ENCODE measurements at places on chromosomes 6 and 20.
A peak's percentile ranks its signal among the peaks of the same experiment; 100 is the strongest.

- DNase-seq: no peak
These were observed 26.6 kb downstream of the TFEB start for GRCh38 chr6:41708856-41709255.

- no peak for DNase-seq
These were observed 30.8 kb upstream of the PPP1R3G start for GRCh38 chr6:5054245-5054873.

DNA sequence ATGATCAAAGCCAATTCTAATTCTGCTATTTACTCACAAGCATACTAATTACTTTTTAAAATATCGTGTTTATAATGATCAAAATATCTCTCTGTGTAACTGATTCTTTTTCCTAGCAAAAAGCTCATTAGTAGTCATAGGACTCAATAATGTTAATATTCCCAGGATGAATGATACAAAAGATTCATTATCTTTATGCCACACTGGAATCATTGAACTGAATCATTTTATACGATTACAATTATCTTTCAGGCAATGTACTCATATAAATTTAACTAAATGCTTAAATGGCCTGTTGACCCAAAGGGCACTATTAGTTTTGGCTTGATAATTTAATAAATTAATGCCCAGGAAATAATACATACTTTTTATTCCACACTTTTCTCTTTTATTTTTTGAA, 96.3 kb downstream of the EYS start:
- no peak for DNase-seq

- no peak for DNase-seq
These were observed 63.9 kb upstream of the TENT5A start for GRCh38 chr6:81816380-81816779.

- no peak for DNase-seq
These were observed 4.1 kb upstream of the CALHM5 start for GRCh38 chr6:116507324-116507723.

DNA sequence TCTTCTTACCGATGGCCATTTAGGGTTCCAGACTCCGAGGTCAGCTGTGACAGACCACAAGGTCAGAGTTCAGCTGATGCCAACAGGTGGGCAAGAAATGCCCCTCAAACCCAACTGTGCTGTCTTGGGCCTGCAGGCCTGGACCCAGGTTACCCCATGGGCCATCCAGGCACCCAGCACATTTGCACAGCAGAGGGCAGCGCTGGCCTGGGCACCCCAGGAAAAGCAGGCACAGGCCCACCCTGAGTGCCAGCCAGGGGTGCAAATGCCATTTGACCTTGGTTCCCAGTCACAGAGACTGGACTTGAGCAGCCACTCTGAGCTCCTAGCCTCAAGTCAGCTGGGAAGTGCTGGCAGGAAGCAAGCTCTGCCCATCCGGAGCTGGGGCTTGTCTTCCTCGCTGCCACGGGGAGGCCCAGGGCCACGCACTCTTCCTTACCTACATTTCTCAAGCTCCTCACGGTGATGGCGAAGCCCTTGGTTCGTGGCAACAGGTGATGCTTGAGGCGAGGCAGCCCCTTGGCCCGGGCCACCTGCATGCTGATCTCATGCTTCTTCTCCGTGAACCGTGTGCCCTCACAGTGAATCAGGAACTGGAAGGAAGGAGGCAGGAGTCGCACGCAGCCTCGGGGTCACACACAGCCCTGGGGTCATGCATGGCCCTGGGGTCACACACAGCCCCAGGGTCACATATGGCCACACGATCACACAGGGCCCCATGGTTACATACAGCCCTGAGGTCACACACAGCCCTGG, 120.8 kb downstream of the AGPAT4 start:
- DNase-seq: peak; percentile 9

GRCh38 chr20:40668449-40669228, 20.4 kb downstream of the MAFB start:
- no peak for DNase-seq

- DNase-seq: peak; percentile 93
These were observed 65.1 kb downstream of the CBFA2T2 start for GRCh38 chr20:33554914-33555420.

DNA sequence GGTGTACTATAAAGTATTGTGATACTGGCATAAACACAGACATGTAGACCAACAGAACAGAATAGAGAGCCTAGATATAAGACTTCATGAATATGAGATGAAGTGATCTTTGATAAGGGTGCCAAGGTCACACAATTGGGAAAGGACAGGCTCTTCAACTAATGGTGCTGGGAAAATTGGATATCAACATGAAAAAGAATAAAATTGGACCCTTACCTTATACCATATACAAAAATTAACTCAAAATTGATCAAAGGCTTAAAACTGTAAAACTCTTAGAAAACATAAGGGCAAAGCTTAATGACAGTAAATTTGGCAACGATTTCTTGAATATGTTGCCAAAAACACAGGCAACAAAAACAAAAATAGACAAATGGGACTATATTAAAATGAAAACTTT, 44.8 kb upstream of the TRAM2 start:
- no peak for DNase-seq

GRCh38 chr6:119890470-119890869, 540.9 kb upstream of the MAN1A1 start:
- DNase-seq: no peak

DNA sequence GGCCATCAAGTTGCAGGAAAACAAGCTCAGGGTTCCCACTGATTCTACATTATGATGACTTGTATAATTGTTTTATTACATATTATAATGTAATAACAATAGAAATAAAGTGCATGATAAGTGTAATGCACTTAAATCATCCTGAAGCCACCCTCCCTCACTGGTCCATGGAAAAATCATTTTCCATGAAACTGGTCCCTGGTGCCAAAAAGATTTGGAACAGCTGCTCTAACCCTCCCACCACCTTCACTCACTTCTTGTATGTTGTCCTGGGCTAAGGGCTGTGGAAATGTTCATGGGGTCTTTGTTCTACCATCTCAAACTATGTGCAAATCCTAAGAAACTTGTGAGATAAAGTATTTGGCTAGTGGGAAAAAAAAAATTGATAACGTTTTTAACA, 133.8 kb downstream of the LRRC1 start:
- DNase-seq: no peak

DNA sequence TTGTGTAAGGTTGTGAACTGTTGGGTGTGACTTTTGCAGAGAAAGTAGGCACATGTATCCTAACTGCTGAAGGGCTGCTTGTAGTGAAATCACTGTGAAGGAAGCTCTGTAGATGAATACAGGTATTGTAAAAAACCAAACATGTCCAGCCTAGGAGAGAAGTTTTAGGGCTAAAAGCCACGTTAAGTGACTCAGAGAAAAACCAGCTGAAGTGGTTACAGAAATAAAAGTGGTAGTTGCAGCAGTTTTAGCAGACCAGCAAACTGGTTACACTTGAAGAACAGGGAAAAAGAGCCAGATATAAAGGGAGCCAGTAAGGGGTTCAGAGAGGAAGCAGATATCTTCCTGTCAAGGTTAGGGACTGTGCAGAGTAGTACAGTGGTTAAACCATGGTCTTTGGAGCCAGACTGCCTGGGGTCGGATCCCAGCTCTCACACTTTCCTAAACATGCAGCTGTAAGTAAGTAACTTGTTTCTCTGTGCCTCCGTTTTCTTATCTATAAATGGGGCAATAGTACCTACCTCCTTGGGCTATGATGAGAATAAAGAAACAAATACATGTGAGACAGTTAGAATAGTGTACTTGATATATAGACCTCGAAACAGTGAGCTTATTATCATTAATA, 33.8 kb upstream of the RNF8 start:
- no peak for DNase-seq

DNA sequence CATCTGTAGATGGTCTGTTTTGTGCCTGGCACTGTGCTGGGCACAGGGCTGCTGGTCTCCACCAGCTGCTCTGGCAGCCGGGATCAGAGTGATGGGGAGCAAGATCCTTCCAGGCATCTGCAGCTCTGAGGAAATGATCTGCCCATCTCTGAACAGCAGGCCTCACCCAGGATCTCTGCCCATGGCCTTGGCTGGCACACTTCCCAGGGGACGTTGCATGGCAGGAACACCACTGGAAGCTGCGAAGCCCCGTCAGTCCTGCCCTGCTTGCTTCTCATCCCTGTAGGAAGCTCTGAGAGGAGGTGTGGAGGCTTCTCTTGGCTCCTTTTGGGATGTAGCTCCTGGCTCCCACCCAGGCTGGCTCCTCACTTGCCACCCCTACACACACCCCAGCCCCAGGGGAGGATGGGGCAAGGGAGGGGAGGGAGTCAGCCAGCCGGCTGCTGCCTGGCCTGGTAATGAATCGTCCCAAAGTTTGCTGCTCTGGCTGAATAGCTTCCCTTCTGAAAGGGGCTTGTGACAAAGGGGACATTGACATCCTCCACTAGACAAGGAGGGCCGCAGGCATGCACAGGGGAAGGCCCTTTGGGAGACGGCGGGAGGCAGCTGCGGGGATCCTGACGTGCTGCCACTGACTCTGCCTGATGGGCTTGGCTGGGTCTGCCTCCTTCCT, 108.9 kb downstream of the VEGFA start:
- no peak for DNase-seq

GRCh38 chr6:141097471-141097870, 1035.3 kb upstream of the GJE1 start:
- DNase-seq: no peak

DNA sequence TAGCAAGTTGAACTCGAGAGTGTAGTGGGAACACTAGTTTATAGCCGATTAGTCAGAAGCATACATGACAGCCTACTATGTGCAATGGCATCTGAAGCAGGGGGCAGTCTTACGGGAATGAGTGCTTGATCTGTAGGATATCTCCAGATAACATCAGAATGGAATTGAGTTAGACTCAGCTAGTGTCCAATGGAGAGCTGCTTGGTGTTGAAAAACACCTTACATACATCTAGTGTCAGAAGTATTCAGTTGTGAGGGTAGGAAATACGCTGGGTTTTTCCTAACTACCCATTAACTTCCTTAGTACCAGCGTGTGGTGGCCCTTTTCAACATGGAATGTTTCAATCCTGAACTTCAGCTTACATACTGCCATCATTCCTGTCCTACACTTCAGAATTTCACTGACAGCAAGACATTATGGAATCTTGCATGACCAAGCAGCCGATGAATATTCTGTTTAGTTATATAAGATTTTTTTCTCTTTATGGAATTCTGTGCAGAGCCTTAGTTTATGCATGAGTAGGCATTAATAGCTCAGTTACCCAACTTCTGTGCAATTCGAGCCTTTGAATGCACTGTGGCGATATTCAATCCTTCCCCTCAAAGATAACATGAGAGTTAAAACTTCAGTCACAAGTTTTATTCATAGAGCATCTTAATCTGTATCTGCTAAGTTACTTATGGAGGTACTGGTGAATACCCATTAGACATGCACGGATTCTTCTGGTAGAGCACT, 218.6 kb upstream of the MOCS1 start:
- DNase-seq: no peak

DNA sequence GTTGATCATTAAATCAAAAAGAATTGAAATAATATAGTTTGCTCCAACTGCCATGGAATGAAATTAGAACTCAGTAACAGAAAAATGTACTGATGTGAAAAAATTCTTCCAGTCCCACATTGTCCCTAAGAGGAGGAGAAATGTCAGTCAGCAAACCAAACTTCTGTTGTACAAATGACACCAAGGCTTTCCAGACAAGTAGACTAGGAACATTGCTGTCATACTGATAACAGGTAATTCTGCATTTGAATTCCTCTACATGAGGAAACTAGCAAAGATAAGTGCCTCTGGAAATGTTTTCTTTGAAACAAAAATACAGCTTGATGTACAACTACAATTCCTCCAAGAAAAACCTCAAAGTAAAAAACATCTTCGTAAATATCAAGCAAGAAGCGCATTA, 90.2 kb downstream of the HIVEP1 start:
- DNase-seq: no peak

DNA sequence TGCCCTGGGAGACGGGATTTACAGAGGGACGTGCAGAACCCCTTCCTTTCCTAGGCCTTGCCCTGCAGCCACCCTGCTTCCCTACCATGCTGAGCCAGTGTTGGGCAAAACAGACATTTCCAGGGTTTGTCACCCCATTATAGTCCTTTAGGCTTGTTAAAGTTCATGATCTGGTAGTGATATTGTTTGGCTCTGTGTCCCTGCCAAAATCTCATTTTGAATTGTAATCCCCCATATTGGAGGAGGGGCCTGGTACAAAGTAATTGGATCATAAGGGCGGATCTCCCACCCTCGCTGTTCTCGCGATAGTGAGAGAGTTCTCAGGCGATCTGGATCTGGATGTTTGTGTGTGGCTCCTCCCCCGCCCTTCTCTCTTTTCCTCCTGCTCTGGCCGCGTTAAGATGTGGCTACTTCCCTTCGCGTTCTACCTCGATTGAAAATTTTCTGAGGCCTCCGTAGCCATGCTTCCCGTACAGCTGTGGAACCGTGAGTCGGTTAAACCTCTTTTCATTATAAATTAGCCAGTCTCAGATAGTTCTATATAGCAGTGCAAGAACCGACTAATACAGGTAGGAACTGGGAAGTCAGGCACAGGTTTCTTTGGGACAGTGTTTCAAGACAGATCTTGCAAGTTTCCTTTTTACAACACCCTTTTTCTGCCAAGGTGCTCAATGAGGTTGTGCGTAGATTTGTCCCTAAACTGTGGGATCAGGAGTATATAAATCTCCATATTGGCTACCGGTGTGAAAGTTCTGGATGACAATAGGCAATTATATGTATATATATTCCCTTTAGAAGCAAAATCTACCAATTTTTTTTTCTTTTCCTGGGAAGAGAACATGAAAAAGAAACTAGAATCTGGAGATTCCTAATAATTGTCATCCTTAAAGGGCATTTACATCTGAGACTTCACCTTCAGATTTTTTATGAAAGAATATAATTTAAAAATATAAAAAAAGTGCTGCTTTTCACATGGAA, 152.1 kb downstream of the SAMD5 start:
- no peak for DNase-seq

DNA sequence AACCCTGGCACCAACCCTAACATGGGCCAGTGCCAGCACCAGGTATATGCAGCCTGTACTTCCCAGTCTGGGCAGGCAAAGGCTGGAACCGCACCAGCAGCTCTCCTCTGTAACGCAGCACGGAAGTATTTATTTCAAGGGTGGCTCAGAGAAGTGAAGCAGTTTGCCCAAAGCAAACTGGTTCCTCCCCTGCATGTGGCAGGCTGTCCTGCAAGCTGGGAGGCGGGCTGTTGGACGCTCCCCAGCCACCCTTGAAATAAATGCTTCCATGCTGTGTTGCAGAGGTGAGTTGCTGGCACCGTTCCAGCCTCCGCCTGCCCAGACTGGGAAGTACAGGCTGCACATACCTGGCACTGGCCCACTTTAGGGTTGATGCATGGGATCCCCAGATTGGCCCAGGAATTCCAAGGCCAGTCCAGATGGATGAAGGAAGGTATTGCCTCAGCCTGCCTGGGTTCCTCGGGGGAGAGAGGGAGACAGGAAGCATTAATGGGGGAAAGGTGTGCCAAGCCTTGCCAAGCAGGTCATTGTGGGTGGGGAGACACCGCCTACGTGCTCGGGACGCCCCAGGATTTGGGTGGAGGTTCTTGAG, 49.8 kb downstream of the PPARD start:
- DNase-seq: no peak

DNA sequence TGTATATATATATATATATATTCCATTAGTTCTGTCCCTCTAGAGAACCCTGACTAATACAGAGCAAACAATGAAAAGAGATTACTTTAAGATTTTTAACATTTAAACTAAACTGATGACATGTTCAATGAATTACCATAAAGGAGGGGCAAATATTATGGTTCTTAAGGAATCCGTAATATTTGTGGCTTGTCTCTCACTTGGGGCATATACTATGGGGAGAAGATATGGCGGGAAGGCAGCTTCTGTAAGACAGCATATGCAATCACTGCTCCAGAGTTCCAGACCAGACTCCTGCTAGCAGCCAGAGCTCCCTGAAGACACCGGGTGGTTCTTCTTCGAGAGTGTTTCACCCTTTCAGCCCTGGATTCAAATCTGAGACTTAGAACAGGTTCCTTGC, 321.1 kb upstream of the NT5E start:
- no peak for DNase-seq

- DNase-seq: no peak
These were observed 696.5 kb upstream of the CITED2 start for GRCh38 chr6:140070846-140071473.
